ENCODE measurements at places on chromosomes 11 and 22.

DNA sequence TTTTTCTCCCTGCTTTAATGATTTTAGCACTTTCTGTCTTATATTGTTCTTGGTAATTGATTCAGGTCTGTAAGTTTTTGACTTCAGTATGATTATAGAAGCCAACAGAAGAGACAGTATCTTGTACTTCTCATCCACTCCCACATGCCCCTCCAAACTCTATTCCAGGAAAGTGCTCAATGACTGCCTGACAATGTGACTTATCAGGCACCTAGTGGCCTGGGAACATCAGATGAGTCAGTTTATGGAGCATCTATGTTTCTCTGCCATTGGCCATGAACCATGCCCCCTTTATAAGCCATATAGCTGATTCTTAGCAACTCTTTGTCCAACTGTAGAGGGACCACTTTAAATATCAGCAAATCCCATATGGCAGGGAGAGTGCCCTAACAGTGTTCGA is 179.2 kb upstream of the MTMR2 start:
- no peak for DNase-seq

- no peak for DNase-seq
Observed at GRCh38 chr22:26310616-26311015, 118.4 kb upstream of the ASPHD2 start.

- no peak for DNase-seq
Observed at GRCh38 chr22:19629331-19629719, 85.0 kb upstream of the SEPTIN5 start.

GRCh38 chr11:20369826-20370225 is 6.3 kb downstream of the HTATIP2 start:
- DNase-seq, result no peak

DNA sequence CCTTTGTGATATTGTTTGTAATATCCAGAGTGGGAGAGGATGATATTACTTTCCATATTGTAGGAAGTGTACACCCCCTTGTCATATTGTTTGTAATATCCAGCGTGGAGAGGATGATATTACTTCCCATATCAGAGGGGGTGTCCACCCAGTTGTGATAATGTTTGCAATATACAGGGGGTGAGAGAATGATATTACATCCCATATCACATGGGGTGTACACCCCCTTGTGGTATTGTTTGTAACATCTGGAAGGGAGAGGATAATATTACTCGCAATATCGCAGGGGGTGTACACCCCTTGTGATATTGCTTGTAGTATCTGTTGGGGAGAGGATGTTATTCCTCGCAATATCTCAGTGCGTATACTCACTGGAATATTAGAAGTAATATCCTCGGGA is 61.5 kb downstream of the PRSS23 start:
- no peak for DNase-seq

DNA sequence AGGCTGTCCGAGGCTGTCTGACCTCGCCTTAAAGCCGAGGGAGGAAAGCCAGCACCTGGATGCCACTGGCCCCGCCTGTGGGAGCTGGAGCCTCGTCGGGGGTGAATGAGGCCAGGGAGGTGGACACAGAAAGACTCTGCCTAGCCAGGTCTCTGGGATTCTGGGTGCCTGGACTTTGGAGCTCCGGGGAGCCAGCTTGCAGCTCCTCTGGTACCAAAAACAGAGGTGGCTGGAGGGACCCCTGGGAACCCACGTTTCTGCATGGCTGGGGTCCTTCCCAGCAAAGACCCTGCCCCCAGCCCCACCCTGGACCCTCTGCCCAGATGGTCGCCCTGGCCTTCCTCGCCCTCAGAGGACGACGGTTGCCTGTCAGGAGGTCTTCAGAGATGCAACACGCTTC is 239.7 kb downstream of the BRD1 start:
- DNase-seq, result no peak

DNA sequence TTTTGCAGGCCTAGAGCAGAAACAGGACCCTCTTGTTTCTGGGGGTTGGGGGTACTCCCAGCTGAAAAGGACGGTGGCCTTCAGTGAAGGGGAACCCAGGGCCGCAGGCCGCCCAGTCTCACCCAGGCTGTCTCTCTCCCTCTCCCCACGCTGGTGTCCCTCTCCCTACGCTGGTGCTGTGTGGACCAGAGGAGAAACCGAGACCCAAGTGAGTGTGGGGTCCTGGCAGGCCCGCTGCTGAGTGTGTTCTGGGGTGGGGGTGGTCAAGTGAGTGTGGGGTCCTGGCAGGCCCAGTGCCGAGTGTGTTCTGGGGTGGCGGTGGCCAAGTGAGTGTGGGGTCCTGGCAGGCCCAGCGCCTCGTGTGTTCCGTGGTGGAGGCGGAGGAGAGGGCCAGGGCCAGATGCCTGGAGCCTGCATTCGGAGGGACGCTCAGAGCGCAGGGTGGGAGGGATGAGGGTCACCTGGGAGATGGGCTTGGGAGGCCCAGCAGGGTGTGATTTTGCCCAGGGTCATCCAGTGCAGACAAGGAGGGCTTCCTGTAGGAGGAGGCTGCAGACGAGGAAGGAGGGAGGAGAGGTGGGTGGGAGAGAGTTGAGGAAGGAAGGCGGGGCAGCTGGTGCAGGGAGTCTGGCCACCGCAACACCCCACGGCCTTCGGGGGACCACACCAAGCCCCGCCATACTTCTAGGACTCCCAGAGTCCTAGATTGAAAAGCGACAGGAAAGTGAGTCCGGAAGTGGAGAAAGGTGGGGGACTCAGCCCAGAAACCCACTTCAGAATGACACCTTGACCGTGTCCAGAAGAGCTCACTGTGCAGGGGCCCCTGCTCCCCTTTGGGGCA is 10.3 kb downstream of the TNNT3 start:
- DNase-seq, result no peak

GRCh38 chr11:111963931-111964340 is 26.8 kb downstream of the DIXDC1 start:
- no peak for DNase-seq

- DNase-seq, result no peak
Observed at GRCh38 chr11:120556797-120557196, 45.2 kb downstream of the GRIK4 start.

DNA sequence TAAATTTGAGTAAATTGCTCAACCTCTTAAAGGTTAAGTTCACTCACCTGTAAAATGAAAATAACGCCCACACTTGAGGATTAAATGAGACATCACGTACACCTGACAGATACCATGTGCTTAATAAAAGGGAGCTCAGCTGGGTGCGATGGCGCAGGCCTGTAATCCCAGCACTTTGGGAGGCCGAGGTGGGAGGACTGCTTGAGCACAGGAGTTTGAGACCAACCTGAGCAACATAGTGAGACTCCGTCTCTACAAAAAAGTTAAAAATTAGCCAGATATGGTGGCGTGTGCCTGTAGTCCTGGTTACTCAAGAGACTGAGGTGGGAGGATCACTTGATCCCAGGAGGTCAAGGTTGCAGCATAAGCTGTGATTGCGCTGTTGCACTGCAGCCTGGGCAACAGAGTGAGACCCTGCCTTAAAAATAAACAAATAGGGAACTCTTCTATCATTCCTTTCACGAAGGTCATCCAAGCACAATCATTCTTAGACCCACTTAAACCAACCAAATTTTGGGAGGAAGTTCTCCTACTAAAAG is 134.1 kb downstream of the BBOX1 start:
- no peak for DNase-seq

DNA sequence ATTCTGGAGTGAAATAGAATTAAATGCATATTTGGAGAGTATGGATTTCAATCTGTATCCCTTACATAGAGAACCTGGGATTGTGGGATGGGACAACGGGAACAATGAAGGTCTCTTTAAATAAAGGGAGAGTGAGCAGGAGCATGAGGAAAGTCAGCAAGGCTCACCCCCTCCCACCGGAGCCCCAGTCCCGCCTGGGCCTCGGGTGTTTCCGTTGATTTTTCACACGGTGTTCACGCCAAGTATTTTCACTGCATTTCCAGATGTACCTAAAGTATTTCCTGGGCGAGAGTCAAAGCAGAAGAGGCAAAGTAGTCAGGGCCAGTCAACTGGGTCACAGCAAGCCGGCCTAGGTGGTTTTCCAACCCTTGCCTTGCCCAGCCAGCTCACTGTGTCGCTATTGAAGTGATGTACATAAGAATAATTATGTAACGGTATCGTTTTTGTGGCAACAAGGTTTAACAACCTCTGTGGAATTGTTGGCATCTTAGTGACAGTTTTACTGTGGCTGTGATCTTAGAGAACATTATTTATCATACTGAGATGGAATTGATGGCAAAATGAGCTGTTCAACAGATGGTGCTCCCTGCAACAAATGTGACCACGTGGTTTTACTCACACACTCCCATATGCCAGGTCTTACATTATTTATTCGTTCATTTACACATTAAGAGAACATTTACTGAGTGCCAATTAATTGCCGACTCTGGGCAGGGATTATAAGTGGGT is 177.3 kb downstream of the ADAMTS15 start:
- no peak for DNase-seq

- DNase-seq, result no peak
Observed at GRCh38 chr11:72727521-72727920, 24.7 kb downstream of the ARAP1 start.

- no peak for DNase-seq
Observed at GRCh38 chr11:122516686-122517085, 138.8 kb upstream of the UBASH3B start.

DNA sequence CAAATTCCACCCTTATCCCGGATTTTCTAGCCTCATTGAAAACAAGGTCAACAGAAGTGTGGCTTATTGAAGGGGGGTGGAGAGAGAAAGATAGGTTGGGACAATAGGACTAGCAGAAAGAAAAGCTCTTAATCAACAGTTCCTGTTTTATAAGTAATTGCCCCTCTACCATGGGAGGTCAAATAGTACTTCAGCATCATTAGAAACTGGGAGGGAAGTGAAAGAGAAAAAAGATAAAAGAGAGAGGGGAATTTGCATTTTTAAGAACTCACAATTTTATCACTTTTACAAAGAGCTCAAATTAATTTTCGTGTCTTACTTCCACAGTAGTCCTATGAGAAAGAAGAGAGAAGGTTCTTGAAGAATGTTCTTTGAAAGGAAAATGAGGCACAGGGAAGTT is 89.2 kb downstream of the AMOTL1 start:
- no peak for DNase-seq

DNA sequence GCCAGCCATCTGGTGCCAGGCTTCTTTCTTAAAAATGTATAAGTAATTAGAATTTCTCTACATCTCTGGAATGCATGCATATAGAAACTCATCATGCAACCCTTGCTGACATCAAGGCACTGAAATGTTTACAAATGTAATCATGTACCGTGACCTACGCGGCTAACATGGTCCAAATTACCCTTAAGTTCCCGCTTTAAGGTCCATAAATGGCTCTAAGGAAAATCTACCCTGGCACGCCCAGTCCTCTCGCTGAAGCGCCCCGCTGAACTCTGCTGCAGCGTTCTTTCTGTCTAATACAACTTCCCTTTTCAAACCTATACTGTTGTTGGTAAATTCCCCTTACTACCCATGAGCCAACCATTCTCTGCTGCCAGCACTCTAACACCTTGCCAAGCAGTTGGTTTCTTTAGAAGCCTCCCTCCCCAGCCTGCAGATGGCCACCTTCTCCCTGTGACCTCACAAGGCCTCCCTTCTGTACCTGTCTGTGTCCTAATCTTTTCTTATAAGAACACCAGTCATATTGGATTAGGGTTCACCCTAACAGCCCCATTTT is 13.5 kb upstream of the HMOX1 start:
- DNase-seq, result no peak

GRCh38 chr11:11978792-11979487 is 29.5 kb downstream of the DKK3 start:
- DNase-seq, result no peak

DNA sequence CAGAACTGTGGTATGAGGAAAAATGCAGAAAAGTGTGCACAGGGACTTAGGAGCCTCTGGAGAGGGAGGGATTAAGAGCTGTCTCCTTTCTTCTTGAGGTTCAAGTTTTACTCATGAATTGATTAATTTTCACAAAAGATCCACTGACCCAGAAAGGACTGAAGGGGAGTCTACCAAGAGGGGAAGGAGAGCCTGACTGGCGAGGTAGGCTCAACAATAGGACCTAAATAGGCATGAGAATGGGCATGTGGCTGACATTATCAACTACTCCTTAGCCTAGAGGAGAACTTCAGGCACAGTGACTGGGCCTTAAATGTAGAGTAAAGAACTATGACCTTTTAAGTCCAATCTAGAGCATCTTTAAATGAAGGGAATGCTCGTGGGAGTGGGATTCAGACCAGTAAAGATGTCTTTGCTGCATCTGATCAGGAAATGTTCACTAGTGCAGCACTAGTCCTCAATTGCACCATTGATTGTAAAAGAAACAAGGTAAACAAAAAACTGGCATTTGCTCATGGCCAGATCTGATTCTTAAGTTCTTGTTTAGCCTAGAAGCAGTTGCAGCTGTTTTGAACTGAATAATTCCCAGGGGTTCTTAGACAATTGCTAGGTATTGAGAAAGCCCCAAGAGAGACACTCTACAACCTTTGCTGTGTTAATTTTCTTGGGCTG is 135.6 kb downstream of the RAB38 start:
- no peak for DNase-seq

- no peak for DNase-seq
Observed at GRCh38 chr11:104127828-104128227, 36.1 kb downstream of the PDGFD start.

GRCh38 chr11:62148271-62148980 is 24.6 kb downstream of the INCENP start:
- DNase-seq, result no peak

GRCh38 chr11:103596315-103596714 is 440.1 kb upstream of the DDI1 start:
- no peak for DNase-seq

DNA sequence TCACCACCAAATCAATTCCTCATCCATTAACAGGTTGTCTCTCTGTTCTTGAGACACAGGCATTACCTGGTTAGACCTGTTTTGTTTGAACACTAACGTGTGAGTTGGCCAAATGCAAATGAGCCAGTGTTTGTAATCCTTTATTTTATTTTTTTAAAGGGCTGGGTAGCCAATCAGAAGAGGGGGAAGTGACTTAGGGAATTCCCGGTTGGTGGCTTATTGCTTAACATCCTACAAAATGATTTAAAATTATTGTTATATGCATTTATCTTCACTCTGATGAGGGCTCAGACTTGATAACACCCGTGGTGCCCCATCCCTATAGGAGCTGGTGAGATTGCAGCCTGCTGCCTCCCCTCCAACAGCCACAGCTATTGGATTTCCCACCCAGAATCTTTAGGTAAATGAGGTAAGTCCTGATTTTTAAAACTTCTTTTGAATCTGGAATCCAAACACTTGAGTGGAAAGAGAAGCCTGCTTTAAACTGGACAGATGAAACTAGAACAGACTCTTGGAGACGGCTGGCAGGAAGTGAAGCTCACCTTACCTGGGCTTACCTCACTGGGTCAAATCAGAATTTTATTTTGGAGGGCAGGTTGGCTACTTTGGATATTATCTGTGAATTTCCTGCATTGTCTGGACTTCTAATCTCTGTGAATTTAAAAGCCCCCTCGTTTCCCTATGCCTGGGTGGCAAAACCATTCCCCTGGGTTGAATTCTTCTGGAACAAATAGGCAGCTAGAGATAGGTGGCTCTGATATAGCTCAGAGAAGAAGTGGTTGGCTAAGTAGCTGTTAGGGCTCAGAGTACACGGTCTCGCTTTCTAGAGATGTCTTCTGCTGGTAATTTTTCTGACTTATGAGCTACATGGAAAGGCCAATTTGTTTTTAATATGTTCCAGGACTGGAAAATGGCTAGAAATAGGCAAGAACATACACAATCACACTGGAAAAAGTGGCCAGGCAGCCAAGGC is at the start of gene EHF:
Gene EHF (plus strand): TSS at position 274 of the 973 bp plus-strand sequence. CDS start 21,538 bp downstream, outside the sequence.
- DNase-seq, result no peak

- no peak for DNase-seq
Observed at GRCh38 chr11:35618497-35619115, 346 bp downstream of the FJX1 start.

GRCh38 chr11:66639066-66639813 is 737 bp downstream of the RBM4 start:
- DNase-seq, result no peak

GRCh38 chr11:36385121-36385970 is 89.3 kb downstream of the PRR5L start:
- no peak for DNase-seq

All from activated T-helper 1 cell treated with Interleukin-2 at 50 U/mL for 16 hours (primary cell).